ENCODE measurements at places on chromosomes 2 and 18.
A peak's percentile ranks its signal among the peaks of the same experiment; 100 is the strongest.

DNA sequence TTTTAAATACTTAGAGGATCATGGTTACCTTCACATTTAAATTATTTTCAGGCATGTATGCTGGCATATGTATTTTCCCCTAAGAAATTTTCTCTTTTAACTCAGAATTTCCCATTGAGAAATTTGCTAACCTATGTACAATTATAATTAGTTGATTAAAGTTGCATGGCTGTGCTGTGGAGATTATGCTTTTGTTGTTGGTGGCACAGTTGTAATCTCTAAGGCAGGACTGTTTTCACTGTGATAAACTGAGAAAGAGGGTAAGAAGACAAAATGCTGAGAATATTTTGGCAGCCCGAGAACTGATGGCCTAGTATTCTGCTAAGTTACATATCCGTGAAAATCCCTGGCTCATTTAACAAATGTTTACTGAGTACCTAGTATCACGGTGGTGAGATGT lies 1.4 kb downstream of the VRK2 start:
- no peak for DNase-seq

DNA sequence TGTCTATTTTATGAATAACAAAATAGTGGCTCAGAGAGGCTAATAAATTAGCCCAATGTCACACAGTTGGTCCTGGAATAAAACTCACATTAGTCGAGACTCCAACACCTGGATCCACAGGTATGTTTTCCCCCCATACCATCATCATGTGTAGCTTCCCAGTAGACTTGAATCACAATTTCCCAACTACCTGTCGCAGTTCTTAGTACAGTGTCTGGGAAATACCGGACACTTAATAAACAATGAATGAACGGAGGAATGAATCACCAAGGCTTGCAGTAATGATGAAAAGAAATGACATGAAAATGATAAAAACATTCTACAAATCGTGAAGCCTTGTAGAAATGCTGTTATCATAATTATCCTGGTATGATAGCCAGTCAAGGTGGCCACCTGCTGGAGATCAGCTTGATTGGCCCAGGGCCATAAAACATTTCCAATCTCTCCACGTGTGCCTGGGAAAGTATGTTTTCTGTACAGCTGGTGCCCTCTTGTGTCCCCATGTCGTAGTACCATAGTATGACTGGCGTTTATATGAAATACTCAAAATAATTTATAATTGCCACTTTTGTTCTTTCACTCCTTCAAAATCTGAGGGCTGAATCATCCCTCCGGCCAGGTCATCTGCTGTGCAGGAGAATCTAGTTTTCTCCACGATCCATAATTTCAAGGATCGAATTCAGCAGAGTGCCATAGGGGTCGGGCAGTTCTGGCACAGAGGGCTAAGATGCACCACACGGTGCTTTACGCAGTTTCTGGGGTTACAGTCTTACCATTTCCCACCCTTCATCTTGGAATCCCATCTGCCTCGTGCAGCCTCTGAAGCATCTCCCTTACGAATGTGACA lies 95.4 kb downstream of the LAMA1 start:
- DNase-seq: peak; percentile 87

DNA sequence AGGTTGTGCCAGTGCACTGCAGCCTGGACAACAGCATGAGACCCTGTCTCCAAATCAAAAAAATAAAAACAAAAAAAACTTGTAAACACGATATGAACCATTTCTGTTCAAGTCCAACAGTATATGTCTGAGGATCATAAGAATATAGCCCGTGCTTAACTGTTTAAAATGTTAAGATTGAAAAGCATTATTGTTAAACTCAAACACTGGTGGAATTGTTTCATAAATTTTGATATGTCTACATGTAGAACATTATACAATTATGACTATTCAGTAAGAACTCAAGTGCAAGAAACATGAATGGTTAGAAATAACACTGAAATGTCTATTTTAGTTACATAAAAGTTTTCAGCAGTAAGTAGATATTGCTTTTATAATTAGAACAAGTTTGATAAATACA lies 29.7 kb downstream of the PPIG start:
- no peak for DNase-seq

DNA sequence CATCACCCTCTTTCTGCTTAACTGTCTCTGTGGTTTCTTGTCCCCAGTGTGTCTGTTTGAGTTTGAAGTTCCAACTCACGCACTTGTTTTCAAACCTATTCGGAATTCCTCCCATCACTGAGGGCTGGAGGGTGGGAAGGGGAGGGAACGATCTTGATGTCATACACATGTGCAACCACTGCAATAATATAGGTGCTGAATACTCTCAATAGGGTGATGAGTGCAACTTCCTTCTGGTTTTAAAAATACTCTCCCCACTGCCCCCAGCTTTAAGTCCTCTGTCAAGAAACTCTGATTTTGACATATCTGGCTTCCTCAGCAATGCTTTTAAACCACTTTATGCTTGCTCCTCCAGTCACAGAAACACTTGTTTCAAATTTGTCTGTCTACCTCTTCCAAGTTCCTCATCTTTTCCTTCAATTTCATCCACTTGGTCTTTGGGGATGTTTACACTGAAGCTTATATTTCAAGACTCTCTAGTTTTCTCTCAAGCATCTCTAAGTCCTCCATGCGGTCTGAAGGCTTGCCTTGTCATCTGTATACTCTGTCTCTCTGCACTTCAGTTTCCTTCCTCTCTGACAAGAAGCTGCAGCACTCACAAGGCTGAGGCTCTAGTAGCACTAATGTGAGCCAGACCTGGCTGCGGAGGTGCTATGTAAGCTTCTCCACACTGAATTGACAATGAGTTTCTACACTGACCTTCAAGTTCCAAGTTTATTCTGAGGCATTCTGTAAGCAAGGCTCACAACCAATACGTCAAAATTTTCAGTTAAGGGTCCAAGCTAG lies 422.3 kb downstream of the ZEB2 start:
- no peak for DNase-seq

GRCh38 chr2:5093056-5093455 lies 599.1 kb upstream of the SOX11 start:
- no peak for DNase-seq

GRCh38 chr2:15116830-15117229 lies 444.3 kb downstream of the NBAS start:
- DNase-seq: no peak

- no peak for DNase-seq
These were observed 16.6 kb downstream of the CYS1 start for GRCh38 chr2:10063566-10063965.

- no peak for DNase-seq
These were observed 71.3 kb upstream of the ZNF804A start for GRCh38 chr2:184527058-184527457.

DNA sequence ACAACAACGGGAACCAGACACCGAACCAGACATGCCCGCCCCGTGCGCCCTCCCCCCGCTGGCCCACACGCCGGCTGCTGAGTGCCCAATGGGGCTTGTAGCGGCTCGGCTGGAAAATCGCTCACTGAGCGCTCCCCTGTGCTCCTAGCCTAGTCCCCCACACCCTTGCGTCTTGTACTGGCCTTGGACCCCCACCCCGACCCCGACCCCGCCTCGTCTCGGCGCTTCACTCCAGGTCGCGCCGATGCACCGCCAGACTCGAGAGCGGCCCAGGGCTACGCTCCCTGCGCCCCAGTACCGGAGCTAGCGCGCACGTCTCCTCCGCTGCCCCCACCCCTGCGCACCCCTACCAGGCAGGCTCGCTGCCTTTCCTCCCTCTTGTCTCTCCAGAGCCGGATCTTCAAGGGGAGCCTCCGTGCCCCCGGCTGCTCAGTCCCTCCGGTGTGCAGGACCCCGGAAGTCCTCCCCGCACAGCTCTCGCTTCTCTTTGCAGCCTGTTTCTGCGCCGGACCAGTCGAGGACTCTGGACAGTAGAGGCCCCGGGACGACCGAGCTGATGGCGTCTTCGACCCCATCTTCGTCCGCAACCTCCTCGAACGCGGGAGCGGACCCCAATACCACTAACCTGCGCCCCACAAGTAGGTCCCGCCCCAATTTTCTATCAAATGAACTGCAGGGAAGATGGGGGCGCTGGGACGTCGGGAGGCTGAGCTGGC lies 1.5 kb downstream of the GAD1 start:
- peak; percentile 21 for DNase-seq

DNA sequence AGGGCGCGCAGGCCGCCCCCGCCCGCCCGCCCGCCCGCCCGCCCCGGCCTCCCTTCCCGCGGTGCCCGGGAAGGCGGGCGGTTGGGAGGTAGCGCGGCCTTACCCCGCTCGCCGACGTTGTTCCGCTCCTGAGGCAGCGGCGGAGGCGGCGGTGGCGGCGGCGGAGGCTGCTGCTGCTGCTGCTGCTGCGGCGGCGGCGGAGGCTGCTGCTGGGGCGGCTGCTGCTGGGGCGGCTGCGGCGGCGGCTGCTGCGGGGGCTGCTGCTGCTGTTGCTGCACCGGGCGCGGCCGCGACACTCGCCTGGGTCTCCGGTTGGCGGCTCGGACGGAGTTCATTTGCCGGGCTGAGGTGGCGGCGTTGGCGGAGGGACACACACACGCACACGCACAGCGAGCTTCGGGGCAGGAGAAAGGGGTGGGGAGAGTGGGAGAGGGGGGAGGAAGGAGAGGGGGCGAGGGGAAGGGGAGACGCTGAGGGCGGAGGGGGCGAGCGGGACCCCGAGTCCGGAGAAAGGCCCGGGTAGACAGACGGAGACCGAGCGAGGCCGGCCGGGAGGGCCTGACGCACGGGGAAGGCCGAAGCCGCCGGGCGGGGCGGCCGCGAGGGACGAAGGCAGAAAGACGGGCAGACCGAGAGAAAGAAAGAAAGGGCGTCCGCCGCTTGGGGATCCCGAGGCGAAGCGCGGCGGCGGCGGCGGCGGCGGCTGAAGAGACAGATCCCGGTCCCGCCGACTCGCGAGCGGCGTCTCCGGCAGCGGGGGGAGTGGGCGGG lies 727 bp downstream of the FBXO11 start:
- no peak for DNase-seq

GRCh38 chr2:4265936-4266335 lies 562.6 kb downstream of the DCDC2C start:
- peak; percentile 22 for DNase-seq

Data from NCI-H748 treated with DMSO at 0.1 percent for 48 hours (cell line).